ENCODE measurements at places on chromosomes 7 and 10. TPM values are rescaled to one million over a fixed set of nuclear protein-coding genes. Genes with fewer than 3 reads are reported as not detected.

Gene TRIL
- 0.17 TPM for total RNA-seq

Gene ADRA2A
- total RNA-seq: under 0.01 TPM

Gene DLX6
- total RNA-seq: not detected

- DNase-seq: no peak
Observed at GRCh38 chr7:15581352-15581951, 19.6 kb upstream of the AGMO start.

DNA sequence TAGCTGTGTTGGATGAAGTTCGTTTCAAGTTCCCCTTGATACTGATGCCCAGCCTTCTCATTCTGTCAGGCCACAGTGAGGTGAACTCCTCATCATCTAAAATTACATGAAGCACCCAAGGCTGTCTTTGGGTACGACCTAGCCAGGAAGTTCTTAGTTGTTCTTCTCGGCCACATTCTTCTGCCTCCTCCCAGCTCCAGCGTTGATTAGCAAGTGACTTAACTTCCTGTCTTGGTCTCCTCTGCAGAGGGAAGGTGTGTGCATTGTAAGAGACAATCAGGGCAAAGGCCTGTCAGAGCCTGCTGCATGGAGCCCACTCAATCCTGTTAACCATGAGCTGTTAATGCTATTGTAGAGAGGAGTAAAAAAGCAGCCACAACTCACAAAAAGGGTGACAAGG, 43.2 kb upstream of the CPXM2 start:
- no peak for DNase-seq

- DNase-seq: no peak
Observed at GRCh38 chr7:19455623-19456022, 253.2 kb downstream of the POLR1F start.

DNA sequence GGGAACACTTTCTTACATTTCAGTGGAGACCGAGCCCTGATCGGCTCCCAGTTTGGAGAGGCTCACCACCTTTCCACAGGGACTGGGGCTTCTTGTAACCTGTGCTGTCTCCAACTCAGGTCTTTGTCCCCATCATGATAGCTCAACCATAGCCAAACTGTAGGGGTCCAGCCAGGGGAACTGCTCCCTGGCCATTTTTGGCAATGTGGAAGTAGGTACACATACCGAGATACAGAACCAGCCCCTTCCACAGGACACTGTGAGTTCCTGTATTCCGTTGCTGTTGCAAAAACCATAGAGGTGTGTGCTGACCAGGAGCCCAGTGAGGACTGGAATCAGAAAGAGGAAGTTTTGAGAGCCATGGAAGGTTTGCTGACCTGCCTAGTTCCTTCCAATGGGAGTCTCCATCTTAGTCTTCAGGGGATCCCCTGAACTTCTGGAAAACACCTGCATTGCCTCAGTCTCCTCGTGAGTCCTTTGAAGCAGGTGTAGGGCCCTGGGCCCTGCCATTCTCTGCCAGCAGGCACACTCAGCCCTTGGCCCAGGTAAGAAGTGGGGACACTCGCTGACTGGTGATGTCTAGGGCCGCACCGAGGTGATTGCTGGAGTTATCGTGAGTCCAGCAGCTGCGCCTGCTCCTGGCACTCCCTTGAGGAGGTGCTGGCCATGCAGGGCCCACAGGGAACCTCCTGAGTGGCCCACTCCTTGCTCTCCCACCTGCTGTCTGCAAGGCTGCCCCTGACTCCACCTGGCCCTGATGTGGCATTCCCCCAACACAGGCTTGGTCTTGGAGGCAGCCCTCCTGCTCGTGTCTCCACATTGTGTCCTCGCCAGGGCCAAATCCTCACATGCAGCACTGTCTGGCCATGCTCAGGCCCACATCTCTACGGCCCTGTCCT, 11.2 kb downstream of the WDFY4 start:
- no peak for DNase-seq

DNA sequence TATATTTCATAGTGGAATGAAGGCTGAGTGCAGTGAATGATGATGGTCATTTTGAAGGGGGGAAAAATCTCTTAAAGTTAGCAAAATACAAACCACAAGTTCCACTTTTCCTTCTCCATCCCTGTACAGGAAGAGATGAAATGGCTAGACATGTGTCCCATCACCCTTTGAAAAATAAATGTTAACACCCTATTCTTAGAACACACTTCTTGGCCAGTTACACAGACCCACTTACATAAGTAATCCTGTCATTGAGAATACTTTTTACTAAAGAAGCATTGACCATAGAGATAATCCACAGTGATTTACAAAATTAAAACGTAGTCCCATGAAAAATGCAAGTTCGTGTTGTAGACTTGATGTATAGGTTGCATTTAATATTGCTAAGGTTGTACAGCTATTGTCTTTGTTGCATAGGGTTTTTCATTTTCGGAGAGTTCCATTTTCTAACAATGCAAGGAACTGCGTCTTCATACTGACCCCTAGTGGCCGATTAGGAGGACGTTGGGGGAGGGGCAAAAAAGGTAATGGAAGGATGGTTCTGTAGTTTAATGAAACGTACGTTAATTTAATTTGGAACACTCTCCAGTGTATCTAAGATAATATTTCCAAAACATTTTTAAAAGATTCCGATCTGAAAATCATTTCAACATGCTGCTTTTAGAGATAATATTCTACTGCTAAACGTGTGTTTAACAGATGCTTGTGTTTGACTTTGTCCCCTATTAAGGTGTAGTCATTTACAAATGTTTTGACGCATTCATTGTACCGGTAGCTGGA, 60.9 kb downstream of the ARMC3 start:
- peak; percentile 32 for DNase-seq

GRCh38 chr10:114418109-114418508, 13.8 kb upstream of the AFAP1L2 start:
- DNase-seq: no peak

DNA sequence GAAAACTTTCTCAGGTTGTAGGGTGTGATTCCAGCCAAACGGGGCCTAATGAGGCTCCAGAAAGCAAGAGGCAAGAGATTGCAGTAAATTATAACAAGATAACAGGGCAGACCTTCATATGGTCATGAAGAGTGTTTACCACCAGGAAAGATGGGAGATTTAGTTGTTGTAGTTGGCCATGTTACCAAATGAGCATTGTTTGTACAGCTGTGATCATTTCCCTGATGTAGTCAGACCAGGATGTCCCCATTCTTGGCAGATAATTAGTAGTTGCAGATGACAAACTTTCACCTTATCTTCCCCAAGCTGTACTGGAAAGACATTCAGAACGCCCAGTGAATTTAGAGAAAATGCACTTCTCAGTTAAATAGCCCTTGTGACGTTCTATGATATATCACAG, 630.8 kb downstream of the ANKRD7 start:
- DNase-seq: no peak

All from fibroblast of lung (primary cell).